Naive thymus-derived CD8-positive, alpha-beta T cell (primary cell): ENCODE measurements at places on chromosomes 2 and 18.
A peak's percentile ranks its signal among the peaks of the same experiment; 100 is the strongest.

- no peak overlapping the region for H3K27ac ChIP-seq
- no peaks in the 10 kb centered on the region for H3K4me1 ChIP-seq
- DNase-seq = no peak
- peaks cover 4% of the 10 kb centered on the region for H3K36me3 ChIP-seq
Observed at GRCh38 chr2:236223675-236224074, 40.5 kb downstream of the ASB18 start.

DNA sequence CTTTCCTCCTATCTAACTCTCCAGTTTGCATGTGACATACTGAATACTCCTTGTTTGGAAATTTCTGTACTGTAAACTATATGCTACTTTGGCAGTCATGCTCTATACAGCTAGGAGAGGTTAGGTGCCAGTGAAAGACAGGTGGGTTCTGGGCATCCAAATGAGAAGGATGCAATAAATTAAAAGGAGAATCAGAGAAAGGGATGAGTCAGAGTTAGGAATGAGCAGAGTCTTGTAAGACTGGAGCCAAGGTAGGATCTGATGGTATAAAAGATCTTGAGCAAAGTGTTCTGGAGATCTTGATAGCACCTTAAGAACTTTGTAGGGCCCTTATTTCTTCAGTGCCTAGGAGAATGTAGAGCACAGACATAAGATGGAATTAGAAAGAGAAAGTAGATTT is 58.7 kb upstream of the STAM2 start:
- peaks cover 7% of the 10 kb centered on the region for H3K27me3 ChIP-seq
- H3K36me3 ChIP-seq = no peaks in the 10 kb centered on the region
- no peak overlapping the region for H3K27ac ChIP-seq
- no peaks in the 10 kb centered on the region for H3K4me1 ChIP-seq
- DNase-seq = no peak

DNA sequence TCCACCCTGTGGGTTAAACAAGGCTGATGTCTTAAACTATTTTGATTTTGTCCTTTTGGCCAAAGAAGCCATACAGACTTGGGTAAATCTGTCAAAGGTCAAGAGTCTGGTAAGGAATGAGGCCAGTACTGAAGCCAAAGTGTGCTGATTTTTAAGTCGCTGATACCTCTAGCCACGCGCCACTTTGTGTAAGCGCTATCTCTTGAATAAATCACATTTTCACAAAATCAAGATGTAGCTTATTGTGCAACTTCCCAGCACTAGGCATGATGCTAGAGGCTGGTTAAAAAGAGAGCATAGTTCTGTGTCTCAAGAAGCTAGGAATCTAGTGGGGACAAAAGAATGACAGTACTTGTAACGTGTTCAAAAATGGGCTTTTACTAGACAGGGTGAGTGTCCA is 510.6 kb upstream of the RAB6C start:
- H3K36me3 ChIP-seq = no peaks in the 10 kb centered on the region
- no peaks in the 10 kb centered on the region for H3K4me1 ChIP-seq
- H3K4me3 ChIP-seq = no peak overlapping the region
- peaks cover 3% of the 10 kb centered on the region for H3K27me3 ChIP-seq
- no peak overlapping the region for H3K27ac ChIP-seq
- DNase-seq = no peak

DNA sequence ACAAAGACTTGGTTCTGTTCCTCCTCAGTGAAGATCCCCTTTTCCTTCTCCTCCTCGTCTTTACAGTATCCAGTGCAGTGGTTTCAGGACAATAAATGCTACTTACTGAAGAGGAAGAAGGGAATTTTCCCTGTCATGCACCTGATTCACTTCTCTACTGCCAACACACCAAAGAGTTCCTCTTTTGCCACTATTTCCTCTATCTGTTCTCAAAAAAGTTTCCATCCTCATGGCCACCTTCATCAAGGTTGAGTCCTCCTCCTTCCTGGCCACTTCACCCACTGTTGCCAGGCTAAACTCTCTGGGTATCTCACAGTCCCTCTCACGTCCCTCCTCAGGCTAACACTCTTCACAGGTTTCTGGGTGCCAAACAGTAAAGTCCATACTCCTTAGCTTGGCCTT is 41.7 kb downstream of the PLEKHM3 start:
- peaks cover 29% of the 10 kb centered on the region for H3K4me1 ChIP-seq
- no peak for DNase-seq
- H3K4me3 ChIP-seq = peak overlapping the region; percentile 8
- H3K27ac ChIP-seq = no peak overlapping the region
- peaks cover 20% of the 10 kb centered on the region for H3K36me3 ChIP-seq

DNA sequence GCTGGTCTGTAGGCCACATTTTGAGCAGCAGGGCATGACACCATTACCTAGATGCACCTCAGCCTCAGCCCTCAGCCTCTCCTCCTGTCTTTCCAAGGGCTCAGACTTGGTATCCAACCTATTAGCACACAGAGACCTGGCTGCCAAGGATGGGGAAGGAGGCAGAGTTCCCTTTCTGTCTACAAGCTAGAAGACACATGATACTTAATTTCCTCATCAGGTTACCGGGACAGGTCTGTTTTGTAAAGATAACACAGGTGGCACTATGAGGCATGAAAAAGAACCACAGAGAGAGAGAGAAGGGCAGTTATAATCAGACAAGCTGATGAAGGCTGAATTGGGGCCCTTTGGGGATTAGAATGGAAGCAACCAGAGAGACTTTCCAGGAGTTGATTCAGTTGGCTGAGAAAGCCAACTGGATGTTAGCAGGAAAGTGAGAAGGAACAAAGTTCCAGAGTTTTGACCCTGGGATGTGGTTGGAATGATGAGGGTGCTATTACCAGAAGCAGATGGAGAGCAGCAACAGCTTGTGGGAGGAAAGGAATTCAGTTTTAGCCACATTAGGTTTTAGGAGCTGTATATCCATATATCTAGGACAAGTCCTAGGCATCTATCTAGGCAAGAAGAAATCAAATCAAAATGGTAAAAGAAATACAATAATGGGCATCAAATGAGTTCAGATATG is 46.0 kb upstream of the RMND5A start:
- no peaks in the 10 kb centered on the region for H3K4me1 ChIP-seq
- H3K36me3 ChIP-seq = no peaks in the 10 kb centered on the region

- H3K4me3 ChIP-seq = no peak overlapping the region
- H3K27me3 ChIP-seq = no peaks in the 10 kb centered on the region
- peaks cover 6% of the 10 kb centered on the region for H3K36me3 ChIP-seq
- H3K27ac ChIP-seq = no peak overlapping the region
Observed at GRCh38 chr2:135667045-135667444, 74.6 kb upstream of the UBXN4 start.

- no peaks in the 10 kb centered on the region for H3K4me1 ChIP-seq
- H3K36me3 ChIP-seq = peaks cover 86% of the 10 kb centered on the region
- no peak for DNase-seq
- no peak overlapping the region for H3K4me3 ChIP-seq
- H3K27me3 ChIP-seq = no peaks in the 10 kb centered on the region
Observed at GRCh38 chr2:43937269-43937820, 58.4 kb downstream of the LRPPRC start.

GRCh38 chr2:42171396-42171980 is 2.3 kb downstream of the EML4 start:
- peaks cover 31% of the 10 kb centered on the region for H3K4me1 ChIP-seq
- no peaks in the 10 kb centered on the region for H3K36me3 ChIP-seq
- no peak overlapping the region for H3K4me3 ChIP-seq
- no peak for DNase-seq

DNA sequence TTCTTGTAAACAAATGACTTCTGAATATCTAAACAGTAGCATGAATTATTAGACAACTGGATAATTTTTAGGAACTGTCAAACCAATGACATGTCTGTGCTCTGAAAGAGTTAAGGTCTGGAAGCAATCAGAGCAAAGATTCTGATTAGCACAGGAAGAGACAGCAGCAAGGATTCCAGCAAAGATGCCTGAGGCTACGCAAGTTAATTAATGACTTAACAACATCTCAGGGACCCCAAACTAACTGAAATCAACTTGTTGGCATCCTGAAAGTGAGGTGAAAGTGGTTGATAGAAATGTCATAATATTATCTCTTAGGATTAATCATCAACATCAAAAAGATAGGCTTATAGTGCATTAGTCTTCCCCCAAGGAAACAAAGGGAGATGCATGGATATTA is 123.3 kb upstream of the TMEM200C start:
- H3K4me3 ChIP-seq = no peak overlapping the region
- peaks cover 2% of the 10 kb centered on the region for H3K4me1 ChIP-seq
- no peaks in the 10 kb centered on the region for H3K36me3 ChIP-seq
- no peak for DNase-seq

- no peak overlapping the region for H3K27ac ChIP-seq
- H3K4me1 ChIP-seq = no peaks in the 10 kb centered on the region
- H3K27me3 ChIP-seq = no peaks in the 10 kb centered on the region
- H3K36me3 ChIP-seq = no peaks in the 10 kb centered on the region
- DNase-seq = no peak
Observed at GRCh38 chr18:78213361-78213994, 766.1 kb upstream of the SALL3 start.

GRCh38 chr2:241030883-241031282 is 32.5 kb downstream of the SNED1 start:
- no peak overlapping the region for H3K27ac ChIP-seq
- H3K36me3 ChIP-seq = peaks cover 11% of the 10 kb centered on the region
- H3K27me3 ChIP-seq = no peaks in the 10 kb centered on the region
- H3K4me3 ChIP-seq = no peak overlapping the region
- DNase-seq = no peak

DNA sequence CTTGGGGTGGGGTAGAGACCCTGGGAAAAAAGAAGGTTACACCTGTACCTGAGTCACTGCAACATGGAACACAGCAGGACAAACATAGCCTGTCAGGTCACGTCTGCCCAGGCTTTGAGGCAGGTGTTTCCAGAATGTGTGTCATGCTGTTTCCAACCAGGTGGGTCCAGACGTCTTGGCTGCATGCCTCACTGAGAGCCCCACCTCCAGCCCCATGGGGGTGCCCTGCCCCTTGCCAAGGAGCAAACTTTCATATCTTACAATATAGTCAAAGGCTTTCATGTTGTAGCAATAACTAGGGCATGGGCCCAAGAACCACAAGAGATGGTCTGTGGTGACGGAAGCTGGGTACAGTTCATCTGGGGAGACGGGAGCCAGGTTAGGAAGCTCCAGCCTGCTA is 499.7 kb downstream of the BCL11A start:
- no peaks in the 10 kb centered on the region for H3K36me3 ChIP-seq
- no peak overlapping the region for H3K4me3 ChIP-seq
- peaks cover 11% of the 10 kb centered on the region for H3K27me3 ChIP-seq
- H3K4me1 ChIP-seq = peaks cover 2% of the 10 kb centered on the region
- DNase-seq = no peak
